ENCODE measurements at places on chromosomes 16 and 17.

DNA sequence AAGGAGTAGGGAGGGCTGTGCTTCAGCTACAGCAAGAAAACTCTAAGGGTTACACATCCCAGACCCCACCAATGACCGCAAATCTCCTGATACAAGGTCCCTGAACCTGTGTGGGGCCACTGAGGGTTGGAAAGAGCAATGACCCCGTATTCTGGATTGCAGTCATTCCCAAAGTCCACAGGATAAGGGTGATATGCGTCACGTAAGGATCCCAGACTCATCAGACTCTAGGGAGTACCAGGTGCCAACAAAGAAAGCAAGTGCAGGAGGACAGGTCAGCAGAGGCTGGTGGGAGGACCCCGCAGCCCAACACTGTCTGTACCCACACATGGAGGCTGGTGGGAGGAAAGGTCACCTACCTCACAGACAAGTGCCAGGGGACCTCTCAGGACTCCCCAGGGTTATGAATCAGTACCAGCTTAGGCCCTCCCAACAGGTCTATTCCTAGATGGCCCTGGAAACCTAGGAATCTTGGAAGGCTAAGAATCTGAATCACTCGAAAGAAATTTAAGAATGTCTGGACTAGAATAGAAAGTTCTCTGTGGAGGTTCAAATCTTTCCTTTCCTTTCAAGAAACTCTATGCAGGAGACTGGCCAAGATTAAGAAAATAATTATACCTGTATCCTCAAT lies 16.2 kb downstream of the PITPNA start:
- no peak for DNase-seq

- no peak for DNase-seq
These were observed 3.0 kb downstream of the SALL1 start for GRCh38 chr16:51147776-51148677.

DNA sequence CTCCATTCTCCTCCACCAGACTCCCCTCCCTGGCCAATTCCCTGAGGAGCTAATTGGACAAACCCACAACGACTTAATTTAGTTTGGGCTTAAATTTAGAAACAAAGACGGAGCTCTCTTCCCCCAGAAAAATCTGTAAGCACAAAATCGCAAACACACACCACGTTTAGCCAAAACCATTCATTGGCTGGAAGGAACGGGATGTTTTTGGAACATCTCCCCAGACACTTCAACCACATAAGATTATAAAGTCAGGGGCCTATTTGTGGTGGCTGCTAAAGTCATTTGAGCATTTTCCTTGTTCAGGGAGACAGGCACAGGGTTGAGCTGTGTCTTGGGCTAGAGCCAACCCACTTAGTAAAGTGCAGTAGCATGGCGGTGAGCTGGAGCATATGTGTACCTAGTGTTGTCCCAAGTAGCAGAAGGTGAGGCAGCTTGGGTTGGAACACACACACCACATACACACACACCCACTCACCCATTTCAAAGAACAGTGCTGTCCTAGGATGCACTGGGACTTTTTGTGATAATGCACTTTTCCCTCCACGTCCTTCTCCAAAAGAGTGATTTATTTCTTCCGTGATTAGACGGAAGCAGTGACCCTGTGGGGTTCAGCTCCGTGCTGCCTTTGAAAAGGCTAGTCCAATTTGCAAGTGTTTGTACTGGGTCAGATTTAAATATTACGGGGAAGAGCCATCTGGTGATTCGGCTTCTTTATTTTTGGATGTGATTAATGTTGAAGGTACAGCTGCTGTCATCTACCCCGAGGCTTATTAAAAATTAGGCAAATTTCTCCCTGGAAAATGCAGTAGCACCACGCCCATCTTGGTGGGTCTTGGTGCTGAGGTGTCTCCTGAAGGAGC lies 32.2 kb downstream of the ELAC2 start:
- no peak for DNase-seq

GRCh38 chr16:52617591-52617990 lies 70.6 kb upstream of the TOX3 start:
- DNase-seq: no peak

GRCh38 chr17:59762049-59762823 lies 54.8 kb downstream of the VMP1 start:
- no peak for DNase-seq

DNA sequence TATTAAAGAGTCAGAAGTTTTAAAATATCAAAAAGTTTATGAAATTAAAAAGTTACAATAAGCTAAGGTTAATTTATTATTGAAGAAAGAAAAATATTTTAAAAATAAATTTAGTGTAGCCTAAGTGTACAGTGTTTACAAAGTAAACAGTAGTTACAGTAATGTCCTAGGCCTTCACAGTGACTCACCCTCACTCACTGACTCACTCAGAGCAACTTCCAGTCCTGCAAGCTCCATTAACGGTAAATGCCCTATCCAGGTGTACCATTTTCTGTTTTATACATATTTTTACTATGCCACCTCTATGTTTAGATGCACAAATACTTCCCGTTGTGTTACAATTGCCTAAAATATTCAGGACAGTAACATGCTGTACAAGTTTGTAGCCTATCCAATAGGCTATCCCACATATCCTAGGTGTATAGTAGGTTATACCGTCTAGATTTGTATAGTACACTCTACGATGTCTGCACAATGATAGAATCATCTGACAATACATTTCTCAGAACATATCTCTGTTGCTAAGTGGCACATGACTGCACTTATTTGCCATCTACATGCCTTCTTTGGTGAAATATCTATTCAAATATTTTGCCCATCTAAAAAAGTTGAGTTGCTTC lies 67.2 kb upstream of the WSB1 start:
- no peak for DNase-seq

- no peak for DNase-seq
These were observed 132.0 kb downstream of the ANKRD11 start for GRCh38 chr16:89358030-89359005.

DNA sequence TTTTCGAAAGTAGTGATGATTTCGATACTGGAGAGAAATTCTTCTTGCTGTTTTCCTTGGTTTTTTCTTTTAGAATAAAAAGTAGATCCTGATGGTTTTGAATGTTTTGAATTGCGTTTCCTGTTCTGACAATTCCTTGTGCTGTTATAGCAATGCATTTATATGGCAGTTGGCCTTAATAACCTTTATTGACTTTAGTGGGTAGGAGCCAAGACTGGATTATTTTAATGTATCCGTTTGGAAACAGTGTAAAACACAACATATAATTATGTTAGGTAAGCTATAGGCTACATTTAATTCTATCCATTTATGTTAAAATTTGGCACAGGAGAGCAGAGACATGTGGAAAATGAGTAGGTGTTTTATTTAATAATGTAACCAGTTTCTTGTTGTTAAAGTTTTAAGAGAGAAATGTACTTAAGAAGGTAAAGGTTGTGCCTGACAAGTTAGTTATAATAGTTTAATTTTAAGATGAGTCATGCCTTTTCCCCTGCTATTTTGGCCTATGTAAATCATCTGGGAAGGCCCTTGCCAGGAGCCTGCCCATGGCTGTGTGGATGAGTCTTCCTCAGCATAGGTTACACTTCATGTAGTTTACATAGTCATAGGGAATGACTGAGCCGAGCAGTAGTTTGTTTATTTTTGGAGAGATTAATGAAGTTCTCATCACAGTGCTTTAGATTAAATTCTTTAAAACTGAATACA lies 189.9 kb downstream of the FTO start:
- DNase-seq: no peak

DNA sequence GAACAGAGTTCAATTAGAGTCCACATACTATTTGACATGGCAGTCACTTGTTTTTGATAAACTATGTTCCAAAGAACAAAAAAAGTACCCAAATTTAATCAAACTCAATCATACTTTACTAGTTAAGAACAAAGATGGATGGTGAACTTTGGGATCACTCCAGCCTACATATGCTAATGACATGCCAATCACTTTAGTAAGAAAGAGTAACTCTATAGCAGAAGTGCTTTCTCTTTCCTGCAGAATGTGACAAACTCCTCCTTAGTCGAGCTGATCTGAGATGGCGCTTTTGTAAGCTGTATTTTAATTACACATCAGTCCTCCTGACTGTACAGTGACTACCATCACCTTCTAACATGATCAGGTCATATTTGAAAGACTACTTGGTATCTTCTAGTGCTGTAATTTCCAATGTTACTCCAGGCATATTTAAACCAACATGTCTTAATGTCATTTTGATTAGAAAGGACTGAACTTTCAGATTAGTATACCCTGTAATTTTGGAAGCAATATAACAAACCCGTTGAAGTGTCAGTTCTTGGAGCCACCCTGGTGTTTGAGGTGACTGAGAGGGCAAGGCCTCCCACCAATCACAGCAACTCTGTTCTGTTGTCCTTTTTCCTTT lies 4.1 kb downstream of the NETO2 start:
- no peak for DNase-seq

DNA sequence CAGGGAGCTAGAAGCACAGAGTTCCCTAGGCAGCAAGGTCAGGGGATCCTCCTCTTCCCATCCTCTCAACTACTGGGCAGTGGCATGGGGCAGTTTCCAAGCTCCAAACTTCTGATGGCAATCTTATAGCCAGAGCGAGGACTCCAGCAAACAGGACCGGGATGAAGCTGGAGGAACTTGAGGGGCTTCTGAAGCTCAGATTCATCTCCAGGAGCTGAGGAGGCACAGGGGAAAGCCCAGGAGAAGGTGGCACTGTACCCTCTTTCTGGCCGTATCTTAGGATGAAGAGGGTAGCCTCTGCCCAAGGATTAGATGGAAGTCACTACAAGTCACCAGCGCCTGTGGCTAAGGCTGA lies 50.0 kb upstream of the RPL38 start:
- no peak for DNase-seq

- DNase-seq: no peak
These were observed 19.4 kb upstream of the C16orf95 start for GRCh38 chr16:87336434-87337240.

DNA sequence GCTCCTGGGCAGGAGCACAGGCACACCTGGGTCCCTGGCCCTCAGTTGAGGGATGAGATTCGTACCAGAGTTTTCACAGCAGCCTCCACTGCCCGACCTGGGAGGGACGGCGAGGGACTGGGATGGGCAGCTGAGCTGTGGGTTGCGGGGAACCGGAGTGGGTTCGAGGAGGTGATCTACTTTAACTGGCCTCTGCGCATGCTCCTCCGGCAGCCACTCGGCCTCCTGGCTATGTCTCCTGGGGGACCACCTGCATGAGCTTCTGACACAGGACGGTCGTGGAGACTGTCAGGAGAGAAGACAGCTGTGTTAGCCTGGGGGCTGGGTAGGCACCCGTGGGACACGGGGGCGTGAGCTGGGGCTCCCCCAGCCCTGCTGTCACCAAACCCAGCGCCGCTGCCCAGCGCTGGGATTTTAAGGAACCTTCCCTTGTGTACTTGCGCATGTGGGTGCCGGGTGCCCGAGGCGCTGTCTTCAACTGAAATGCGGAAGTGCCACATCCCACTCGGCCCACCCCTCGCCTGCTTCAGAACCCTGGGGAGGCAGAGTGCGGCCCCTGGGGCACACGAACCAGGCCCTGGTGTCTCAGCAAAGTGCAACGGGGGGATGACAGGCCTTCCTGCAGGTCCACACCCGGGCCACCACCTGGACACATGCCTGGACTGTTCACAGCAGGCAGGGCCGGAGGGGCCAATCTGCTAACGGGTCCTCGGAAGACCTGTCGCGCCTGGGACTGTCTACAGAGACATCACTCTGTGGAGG lies 36.4 kb downstream of the SLC7A5 start:
- no peak for DNase-seq

- DNase-seq: peak; percentile 87
These were observed 10.7 kb downstream of the TBX2 start for GRCh38 chr17:61410141-61411010.

DNA sequence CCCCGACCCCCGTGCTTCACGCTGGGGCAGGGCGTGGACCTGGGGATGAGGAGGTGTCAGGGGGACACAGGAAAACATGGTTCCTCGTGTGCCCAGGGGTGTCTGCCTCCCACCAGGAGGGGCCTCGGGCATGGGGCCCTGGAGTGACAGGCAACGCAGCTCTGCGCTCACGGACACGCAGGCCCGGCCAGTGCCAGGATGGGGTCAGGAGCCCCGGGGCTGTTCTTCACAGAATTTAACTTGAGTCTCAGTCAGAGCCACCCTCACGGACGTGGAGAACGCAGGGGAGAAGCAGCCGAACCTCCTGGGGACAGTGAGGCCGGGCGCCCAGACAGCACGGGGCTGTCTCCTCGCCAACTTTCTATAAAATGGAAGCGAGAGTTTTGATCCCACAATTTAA lies 16.7 kb downstream of the UNKL start:
- no peak for DNase-seq

DNA sequence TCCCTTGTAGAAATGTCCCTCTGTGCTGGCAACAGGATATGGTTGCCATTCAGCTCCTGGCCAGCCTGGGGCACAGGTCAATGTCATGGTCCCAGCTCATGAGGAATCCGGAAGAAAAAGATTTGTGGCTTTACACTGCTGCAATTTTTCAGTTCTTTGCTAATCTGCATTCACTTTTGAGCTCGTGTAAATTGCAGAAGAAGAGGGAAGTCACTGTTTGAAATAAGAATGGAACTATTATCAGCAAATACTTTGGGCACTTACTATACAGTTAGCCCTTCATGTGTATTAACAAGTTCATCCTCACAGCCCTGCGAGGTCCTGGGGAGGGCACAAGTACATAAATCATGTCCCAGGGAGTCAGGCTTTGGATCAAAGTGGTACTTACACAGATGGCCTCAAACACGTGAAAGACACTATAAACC lies 14.2 kb downstream of the SLC47A2 start:
- DNase-seq: no peak

- DNase-seq: no peak
These were observed 8.1 kb upstream of the PMP22 start for GRCh38 chr17:15273141-15273793.

- DNase-seq: no peak
These were observed 56.1 kb downstream of the B9D1 start for GRCh38 chr17:19306160-19307111.

DNA sequence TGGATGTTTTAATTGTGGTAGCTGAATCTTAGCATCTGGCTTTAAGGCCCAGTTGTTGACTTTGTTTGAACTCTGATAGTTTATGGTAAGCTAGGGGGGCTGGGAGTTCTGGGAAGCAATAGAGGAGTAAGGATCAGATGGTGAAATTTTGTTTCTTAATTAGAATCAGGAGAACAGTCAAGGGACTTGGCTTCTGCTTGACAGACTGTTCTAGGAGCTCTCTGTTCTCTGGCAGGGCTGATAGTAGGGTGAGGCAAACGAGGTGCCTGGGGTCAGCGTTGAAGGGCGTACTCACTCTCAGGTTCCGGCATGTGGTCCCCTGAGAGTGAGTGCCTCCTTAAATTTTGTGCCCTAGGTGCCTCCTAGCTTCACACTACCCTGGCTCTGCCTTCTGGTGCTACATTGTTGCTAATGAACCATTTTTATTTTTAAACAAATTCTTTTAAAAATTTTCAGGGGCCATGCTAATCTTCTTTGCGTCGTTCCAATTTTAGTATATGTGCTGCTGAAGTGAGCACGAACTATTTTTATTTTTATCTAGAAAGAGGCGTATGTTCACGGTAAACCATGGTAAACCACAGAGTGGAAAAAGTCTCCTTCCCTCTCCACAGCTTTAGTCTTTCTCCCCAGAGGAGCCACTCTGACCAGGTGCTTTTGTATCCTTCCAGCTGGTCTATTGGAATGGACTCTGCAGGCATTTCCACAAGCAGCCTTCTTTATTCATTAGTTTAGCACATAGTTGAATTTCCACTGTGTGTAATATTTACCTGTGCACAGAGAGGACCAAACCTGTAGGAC lies 19.7 kb downstream of the SLC7A6 start:
- DNase-seq: no peak

All from suprapubic skin (tissue), 4 donors.